Breast epithelium (tissue), 4 donors: ENCODE measurements at places on chromosomes 1 and 21. TPM values are rescaled to one million over a fixed set of nuclear protein-coding genes. Genes with fewer than 3 reads are reported as not detected.

The ELF3 gene
- 1.3 TPM for total RNA-seq

The ANGPTL1 gene
- 30.2 TPM for total RNA-seq

The RASSF5 gene
- total RNA-seq = 11.1 TPM

The NTMT2 gene
- not detected for total RNA-seq

The CR1 gene
- 3.7 TPM for total RNA-seq

The STYXL2 gene
- not detected for total RNA-seq

The CFAP141 gene
- not detected for total RNA-seq

DNA sequence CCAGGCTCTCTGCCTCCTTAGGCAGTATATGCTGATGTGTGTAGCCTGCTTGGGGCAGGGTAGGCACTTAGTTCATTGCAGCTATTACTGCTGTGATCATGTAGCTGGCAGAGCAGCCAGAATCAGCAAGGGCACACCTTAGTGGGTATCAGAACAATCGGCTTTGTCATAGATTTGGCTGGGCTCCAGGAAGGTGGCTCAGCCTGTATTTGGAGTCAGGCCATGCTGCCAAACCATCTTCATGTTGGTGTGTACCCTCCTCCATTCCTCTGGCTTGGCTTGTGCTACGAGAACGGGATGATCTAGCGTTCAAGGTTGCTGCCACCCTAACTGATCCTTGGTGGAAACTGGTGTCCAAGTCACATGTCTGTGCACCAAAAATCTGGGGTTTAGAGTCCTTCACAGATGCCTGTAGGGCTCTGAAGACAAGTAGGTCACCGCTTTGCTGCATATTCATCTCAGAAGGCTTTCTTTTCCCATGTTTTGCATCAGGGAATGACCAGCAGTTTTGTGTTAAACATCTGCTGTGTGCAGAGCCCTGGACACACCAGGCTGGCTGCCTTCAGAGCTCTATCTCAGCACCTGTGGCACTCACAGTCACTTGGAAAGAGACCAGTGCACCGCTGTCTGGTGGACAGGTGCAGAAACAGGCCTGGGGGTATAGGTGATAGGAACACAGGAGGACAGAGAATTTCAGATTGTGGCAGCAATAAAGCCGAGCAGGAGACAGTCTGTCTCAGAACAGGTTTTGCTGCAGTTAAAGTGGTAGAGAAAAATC, 23.7 kb downstream of the VANGL1 start:
- DNase-seq = peak; percentile 27

GRCh38 chr1:44048532-44049215, 17.4 kb upstream of the SLC6A9 start:
- DNase-seq = no peak

- no peak for DNase-seq
These were observed 7.6 kb upstream of the ETS2 start for GRCh38 chr21:38798081-38798480.

GRCh38 chr1:164712131-164713036, 153.4 kb downstream of the PBX1 start:
- no peak for DNase-seq

DNA sequence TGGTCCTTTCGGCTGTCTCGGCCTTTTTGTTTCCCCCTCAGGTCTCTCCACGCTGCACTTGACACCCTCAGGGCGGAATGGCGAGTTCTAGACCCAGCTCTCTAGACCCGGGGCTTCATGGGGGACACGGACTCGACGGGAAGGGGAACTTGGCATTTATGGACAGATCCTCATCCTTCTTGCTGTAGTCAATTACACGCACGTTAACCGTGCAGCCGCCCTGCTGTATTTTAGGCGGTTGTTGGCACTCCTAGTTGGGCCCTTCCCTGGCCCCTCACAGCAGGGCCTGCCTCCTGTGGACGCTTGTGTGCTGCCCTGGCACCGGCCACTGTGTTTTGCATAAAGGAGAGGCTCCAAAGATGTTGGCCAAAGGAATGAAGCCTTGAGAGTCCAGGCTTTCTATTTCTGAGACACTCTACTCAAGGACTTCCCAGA, 558 bp upstream of the BTG3 start:
- peak; percentile 39 for DNase-seq

DNA sequence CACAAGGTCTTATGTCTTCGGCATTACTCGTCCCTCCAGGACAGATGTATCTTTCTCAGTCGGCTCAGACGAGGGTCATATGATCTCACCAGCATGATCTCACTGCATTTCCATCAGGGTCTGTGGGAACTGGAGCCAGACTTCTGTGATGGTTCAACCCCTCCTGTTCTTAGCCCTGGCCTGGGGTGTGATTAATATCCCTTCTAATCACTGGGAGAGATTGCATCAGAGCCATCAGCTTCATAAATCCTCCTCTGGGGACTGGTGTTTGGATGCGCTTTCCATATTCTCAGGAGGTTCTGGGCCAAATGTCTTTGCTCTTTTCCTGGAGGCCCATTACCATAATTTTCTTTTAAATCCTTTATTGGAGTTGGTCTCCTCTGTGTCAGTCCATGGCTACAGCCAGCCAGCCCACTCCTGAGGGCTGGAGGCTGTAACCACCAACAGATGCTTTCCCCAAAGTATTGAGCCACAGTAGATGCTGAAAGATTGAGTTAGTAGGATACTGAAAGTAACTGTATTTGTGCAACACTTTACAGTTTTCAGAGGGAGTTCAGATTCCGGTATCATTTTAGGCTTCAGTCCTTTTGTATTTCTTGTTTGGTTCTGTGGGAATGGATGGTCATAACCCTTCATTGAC, 20.0 kb downstream of the CACNA1E start:
- DNase-seq = peak; percentile 24

GRCh38 chr1:230280906-230281413, 145.2 kb downstream of the PGBD5 start:
- DNase-seq = no peak

DNA sequence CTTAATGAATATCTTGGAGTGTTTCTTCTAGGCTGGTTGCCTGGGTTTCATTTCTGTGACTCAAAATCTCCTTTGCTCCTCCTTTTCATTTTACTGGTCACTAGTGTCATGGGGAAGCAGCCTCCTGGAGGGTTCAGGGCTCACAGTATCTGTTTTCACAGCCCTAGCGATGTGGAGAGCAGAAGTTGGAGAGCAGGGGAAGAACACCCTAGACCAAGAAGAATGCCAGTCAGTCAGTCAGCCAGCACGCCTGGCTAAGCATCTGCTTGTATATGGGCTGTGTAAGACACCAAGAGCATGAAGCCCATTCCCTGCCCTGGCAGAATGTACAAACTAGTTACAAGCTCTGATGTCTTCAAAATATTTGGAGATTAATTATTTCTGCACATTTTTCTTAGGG, 7.9 kb downstream of the RXRG start:
- no peak for DNase-seq

- no peak for DNase-seq
These were observed 62.6 kb downstream of the MAP3K7CL start for GRCh38 chr21:29193072-29193471.

DNA sequence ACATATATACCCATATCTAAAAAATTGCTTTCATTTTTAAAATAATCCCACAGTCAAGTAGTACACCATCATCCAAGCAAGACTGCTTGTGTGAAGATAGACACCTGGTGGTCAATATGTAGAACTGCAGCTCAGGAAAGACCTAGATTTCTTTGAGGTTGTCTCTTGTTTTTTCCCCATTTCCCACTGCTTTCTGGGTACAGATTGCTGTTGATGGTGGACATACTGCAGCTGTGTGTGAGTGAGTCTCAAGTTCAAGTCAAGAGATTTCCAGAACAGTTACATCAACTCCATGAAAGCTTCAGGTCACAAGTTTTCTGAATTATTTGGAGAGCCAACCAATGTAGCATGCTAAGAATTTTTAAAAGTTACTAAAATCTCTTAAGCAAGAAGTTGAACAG, 306.4 kb downstream of the DUSP10 start:
- no peak for DNase-seq

DNA sequence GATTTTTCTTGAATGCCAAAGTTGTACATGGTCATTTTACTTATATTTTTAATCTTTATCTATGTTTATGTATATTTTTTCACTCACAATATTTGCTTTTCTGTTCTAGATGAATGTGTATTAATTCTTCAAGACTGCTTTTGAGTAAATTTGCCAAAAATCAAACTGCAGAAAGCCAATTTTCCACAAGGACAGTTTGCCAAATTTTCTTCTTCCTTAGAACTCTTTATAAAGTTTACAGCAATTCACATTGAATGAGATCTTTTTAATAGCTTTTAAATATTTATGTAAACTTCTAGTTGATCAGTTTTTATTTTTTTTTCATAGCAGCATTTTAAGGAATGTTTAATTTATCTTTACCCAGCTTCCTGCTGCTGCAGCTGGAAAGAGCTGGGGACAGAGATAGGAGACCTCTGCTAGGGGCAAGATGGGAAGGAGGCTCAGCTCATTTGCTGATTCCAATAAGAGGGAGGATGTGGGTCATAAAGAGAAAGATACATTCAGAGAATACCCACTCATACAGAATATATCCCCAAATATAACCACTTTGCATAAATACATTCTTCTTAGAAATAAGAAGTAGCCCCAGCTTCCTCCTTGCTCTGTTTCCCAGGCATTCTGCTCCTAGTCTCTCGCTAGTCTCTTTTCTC, 93.0 kb downstream of the ODF2L start:
- DNase-seq = no peak

- DNase-seq = no peak
These were observed 40.4 kb upstream of the BMP8A start for GRCh38 chr1:39450956-39451606.

GRCh38 chr1:160377585-160378206, 10.8 kb downstream of the NHLH1 start:
- no peak for DNase-seq

DNA sequence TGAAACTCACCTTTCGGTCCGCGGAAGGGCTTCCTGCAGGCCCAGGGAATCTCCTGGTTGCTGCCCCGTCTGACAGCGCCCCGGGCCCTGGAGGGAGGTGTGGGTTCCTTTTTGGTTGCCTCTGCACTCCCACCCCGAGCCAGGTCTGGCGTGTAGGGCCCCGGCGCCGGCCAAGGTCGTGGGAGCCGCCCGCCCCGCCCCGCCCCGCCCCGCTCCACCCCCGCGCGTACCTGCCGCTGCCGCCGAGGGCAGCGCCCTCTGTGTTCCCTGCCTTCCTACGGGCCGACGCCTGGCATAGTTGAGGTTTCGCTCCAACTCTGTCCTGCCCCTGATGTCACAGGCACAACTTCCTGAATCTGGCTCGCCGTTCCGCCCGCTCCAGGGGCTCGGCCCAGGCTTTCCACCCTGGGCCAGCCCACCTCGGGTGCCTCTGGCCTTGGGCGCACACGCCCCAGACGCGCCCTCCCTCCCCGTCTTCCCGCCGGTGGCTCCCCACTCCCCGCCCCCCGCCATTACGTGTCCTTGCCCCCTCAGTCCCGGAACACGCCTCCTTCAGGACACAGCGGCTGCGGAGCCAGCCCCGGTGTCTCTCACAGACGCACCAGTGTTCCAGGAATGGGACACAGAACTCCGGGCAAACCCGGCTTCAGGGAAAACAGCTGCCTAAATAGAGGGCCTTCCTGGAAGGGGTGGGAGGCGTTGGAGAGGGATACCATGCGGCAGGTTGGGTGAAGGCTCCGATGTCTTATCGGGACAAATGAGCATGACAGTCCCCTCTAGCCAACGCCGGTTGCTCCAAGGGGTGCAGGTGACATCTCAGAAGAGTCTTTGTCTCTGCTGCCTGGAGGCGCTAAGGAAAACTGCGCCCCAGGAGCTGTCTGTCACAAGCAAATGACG, at the start of gene KIAA0040:
Gene KIAA0040 (minus strand): TSS at position 147 of the 897 bp plus-strand sequence. CDS start 31,763 bp downstream, outside the sequence.
- peak; percentile 86 for DNase-seq

DNA sequence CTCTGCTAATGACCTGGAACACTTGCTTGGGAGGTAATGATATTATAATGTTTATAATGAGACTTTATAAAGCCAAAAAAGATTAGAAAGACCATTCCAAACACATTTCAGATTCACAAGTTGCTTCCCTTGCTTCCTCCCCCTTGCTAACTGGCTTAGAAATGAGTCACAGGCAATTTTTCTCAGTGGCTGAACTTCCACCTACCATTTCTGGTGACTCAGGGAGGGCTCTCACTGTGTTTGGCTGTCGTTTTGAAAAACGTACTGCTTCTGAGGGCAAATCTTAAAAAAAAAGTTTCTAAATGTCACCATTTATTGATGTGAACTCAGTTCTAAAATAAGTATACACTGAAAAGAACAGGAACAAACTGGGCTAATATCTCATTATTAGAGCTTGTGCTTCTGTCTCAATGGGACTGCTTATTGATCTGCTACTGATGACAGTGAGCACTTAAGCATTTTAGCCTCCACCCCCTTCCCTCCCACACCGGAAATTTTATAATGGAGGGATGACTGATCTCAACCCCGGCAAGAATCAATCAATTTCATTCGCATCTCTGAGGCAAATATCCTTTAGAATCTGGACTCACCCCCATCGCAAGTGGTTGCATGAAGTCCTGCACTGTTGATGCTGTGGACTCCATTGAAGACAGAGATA, 278.3 kb downstream of the KCTD3 start:
- no peak for DNase-seq

DNA sequence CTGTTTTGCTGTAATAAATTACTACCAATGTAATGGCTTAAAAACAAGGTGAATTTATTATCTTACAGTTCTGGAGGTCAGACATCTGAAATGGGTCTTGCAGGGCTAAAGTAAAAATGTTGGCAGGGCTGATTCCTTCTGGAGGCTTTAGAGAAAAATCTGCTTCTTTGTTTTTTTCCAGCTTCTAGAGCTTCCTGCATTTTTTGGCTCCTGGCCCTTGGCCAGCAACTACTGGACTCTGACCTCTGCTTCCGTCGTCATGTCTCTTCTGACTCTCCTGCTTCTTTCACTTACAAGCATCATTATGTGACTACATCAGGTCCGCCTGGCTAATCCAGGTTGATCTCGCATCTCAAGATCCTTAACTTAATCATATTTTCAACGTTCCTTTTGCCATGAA, 350.9 kb downstream of the S1PR1 start:
- no peak for DNase-seq

GRCh38 chr1:167708940-167709389, 12.8 kb upstream of the MPZL1 start:
- no peak for DNase-seq

- no peak for DNase-seq
These were observed 107.1 kb downstream of the TAS1R2 start for GRCh38 chr1:18752409-18752808.

- no peak for DNase-seq
These were observed 48.3 kb downstream of the IL23R start for GRCh38 chr1:67214420-67215174.
